Naive thymus-derived CD8-positive, alpha-beta T cell (primary cell): ENCODE measurements at places on chromosomes 11 and 22. TPM values are rescaled to one million over a fixed set of nuclear protein-coding genes. Genes with fewer than 3 reads are reported as not detected.

DNA sequence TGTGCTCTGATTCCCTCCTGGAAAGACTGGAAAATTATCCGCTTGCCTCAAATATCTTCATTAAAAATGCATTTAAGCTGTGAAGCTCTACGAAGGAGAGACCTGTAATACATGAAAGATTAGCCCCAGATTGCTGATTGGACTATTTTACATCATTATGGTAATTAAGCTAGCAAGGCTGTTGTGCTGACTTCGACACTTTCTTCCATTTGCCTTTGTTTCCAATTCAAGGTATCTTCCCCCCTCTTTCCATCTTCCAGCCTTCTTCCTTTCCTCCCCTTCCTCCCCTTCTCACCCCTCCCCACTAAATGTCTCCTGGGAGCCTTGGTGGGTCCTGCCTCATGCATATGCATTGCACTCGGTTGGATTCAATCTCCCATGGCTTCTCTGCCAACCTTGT, 710.8 kb downstream of the OPCML start:
- DNase-seq = no peak

DNA sequence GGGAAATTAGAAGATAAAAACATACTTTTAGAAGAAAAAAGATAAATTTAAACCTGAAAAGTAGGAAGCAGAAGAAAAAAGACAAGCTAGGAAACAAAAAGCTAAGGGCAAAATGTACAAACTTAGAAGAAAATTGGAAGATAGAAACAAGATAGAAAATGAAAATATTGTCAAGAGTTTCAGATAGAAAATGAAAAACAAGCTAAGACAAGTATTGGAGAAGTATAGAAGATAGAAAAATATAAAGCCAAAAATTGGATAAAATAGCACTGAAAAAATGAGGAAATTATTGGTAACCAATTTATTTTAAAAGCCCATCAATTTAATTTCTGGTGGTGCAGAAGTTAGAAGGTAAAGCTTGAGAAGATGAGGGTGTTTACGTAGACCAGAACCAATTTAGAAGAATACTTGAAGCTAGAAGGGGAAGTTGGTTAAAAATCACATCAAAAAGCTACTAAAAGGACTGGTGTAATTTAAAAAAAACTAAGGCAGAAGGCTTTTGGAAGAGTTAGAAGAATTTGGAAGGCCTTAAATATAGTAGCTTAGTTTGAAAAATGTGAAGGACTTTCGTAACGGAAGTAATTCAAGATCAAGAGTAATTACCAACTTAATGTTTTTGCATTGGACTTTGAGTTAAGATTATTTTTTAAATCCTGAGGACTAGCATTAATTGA, 1.0 kb downstream of the MALAT1 start:
- no peak for DNase-seq

DNA sequence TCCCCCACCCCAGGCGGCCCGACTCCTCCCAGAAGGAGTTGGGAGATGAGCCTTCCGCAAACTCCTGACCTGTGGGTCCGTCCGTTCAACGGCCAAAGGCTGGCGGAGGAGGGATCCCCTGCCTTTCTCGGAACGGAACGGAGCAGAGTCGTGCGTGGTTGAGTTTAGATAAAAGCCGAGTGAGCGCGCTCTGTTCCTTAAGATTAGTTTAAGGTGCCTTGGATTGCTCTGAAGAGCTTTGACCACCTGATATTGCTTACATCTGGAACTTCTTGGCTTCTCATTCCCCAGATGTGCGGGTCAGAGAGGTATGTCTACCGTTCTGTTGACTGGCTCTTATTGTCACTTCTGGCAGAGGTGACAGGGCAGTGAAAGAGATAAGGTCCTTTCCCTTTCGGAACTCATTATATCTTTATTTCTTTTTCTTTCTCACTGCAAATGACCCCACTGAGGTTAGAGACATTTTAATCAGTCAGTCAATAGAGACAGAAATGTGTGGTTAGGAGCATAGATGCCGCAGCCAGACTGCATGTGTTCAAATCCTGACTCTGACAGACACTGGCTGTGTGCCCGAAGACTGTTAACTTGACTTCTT, at the start of gene TRIM6:
TRIM6 (plus strand) TSS at position 31 of the 595 bp plus-strand sequence; CDS start at position 292, 261 bp downstream.
- DNase-seq = no peak

- DNase-seq = no peak
Measured at GRCh38 chr22:45125188-45125587, 38.5 kb upstream of the NUP50 start.

DNA sequence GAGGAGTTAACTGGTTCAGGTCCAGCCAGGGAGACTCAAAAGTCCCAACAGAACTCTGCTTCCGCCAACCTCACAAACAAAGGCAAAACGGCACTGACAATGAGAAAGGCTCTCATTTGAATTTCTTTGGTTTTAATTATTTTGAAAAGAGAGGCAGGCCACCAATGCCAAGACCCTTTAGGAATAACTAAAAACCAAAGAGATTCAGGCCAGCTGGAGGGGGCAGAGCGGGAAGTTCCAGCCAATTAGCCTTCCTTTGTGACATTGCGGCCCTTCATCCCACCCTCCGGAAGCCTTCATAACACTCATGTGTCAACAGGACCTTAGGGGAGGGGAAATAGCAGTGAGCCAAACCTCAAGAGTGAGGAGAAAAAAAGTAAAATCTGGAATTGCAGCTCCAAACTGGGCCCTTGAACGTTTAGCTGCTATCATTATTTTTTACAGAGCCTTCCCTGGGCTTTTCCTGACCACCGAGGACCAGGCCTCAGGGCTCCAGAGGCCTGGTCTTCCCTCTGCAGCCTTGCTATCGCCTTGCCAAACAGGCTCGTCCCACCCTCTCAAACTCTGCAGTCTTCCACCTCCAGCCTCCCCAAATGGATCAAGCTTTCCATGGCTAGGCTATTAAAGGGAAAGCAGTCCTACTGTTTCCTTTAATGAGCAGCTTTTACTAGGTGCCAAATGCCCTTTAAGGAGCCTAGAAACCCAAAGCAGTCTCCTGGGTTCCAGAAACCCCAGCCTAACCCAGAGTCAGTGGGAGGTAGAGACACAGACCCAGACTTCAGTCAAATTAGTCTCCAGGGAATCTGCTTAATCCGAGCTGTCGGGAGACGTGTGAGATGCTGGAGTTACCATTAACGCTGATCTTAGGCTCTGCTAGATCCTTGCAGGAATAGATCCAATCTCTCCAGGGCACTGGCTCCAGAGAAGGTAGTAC, 114.2 kb downstream of the CCDC34 start:
- no peak for DNase-seq

- DNase-seq = no peak
Measured at GRCh38 chr11:72038491-72038890, 39.8 kb downstream of the IL18BP start.

- DNase-seq = no peak
Measured at GRCh38 chr22:38315823-38316363, 1.3 kb downstream of the CSNK1E start.

DNA sequence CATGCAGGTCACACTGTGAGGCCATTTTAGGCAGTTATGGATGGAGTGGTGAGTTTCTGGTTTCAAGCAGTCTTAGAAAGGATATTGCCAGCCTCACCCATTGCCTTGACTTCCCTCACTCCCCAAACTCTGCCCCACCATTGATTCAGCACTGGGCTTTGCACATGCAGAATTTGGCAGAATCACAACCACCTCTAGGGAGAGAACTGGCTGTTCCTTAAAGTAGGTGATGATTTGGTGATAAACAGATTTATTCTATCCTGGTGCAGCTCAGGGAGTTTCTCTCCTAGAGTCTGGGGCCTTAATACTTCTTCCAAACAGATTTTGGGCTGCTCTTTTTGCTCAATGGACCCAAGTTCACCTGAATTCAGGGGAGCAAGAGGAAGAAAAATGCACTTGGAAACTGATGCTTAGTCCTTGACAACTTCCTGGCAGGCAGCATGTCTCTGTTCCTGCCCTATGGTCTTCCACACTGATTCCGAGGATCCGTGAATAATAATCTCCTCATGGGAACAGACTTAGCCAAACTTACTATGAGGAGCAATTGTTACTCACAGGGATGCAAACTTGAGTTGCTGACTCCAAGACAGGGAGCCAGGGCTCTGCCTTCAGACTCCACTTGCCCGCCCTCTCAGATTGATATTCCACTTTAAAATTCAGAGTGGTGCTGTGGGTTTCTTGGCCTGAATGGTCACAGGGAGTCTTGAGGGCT, 129.7 kb upstream of the PARVA start:
- DNase-seq = no peak

Gene KDELR3
- not detected for total RNA-seq

Gene EHD1
- total RNA-seq = 226 TPM

Gene APBB1
- total RNA-seq = 141 TPM

Gene MGAT3
- 0.36 TPM for total RNA-seq

Gene OR10A2
- total RNA-seq = not detected
